NCI-H2029 (cell line): ENCODE measurements at places on chromosomes 16 and 17.

DNA sequence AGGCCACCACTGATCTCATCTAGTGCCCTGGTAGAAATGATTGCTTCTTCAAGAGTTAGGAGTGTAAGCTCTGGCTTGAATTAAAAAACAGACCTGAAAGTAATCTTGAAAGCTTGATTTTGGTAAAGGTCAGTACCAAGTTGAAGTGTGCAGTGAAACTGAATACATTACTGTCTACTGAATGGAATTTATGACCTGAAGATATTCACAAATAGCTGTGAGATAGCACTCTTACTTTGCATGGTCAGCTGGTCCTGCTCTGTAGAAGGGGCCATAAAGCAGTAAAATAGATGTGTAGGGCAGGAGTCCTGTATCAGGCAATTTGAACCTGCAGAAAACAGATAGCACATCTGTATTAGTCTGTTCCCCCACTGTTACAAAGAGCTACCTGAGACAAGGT, 78.6 kb downstream of the MYH13 start:
- no peak for DNase-seq

- no peak for DNase-seq
These were observed 190.5 kb upstream of the PMFBP1 start for GRCh38 chr16:72362476-72362875.

DNA sequence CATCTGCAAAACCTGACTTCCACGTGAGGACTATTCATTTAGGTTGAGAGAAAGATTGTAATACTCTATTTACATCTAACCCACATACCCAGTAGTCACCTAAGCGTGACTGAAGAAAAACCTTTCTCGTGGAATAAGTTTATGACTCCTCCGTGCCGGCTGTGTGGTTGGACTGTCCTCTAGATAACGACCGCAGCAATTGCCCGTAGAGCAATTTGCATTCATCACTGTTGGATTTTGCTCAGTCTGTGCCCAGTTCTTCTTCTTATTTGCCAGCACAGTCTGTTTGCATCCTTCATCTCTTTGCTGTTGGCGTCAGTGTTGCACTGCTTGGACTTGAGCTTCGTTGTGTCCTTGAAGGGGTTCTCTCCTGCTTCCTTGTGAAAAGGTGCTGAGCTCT, 131.3 kb downstream of the CYB561 start:
- no peak for DNase-seq

GRCh38 chr17:78925662-78926555, 722 bp upstream of the TIMP2 start:
- no peak for DNase-seq

DNA sequence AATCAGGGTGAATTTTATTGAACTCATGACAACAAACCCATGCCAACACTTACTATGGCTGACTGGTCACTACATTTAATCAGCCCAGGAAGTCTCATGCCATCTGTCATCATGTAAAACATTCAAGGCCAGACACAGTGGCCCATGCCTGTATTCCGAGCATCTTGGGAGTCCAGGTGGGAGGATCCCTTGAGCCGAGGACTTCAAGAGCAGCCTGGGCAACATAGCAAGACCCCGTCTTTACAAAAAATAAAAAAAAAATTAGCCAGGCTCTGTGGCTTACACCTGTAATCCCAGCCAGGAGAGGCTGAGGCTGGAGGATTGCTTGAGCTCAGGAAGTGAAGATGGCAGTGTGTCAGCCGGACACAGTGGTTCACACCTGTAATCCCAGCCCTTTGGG, 4.9 kb upstream of the MED1 start:
- DNase-seq: no peak
